Daoy (cell line): ENCODE measurements at places on chromosomes 3 and 15. TPM values are rescaled to one million over a fixed set of nuclear protein-coding genes. Genes with fewer than 3 reads are reported as not detected.

ROBO2 gene
- not detected in 2 replicates for total RNA-seq

- DNase-seq: no peak
Observed at GRCh38 chr3:42827654-42828053, 18.4 kb downstream of the ACKR2 start.

FAM240A gene
- total RNA-seq: not detected in 2 replicates

DNA sequence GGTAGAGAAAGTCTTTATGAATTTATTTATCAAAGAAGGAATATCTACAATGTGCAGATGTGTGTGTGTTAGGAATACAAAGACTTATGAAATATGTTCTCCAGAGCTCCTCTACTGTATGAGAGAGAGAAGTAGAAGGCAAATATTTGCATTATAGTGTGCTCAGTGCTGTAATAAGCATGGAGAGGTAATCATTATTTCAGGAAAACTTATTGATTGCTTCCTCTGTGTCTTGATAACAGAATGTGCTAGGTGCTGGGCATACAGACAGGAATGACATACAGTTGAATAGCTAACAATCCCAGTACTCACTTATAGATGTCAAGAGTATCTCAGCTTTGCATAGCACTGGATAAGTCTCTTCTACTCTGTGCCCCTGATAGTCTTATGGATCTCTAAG, 30.2 kb downstream of the ATG7 start:
- no peak for DNase-seq

SI gene
- total RNA-seq: not detected in 2 replicates

PRSS50 gene
- total RNA-seq: not detected in 2 replicates

NLGN1 gene
- 6.0 and 12.1 TPM in 2 replicates for total RNA-seq

- no peak for DNase-seq
Observed at GRCh38 chr3:170753421-170754310, 116.3 kb downstream of the RPL22L1 start.

GRCh38 chr15:49301562-49301961, 121.5 kb upstream of the FGF7 start:
- peak; percentile 4 for DNase-seq

DNA sequence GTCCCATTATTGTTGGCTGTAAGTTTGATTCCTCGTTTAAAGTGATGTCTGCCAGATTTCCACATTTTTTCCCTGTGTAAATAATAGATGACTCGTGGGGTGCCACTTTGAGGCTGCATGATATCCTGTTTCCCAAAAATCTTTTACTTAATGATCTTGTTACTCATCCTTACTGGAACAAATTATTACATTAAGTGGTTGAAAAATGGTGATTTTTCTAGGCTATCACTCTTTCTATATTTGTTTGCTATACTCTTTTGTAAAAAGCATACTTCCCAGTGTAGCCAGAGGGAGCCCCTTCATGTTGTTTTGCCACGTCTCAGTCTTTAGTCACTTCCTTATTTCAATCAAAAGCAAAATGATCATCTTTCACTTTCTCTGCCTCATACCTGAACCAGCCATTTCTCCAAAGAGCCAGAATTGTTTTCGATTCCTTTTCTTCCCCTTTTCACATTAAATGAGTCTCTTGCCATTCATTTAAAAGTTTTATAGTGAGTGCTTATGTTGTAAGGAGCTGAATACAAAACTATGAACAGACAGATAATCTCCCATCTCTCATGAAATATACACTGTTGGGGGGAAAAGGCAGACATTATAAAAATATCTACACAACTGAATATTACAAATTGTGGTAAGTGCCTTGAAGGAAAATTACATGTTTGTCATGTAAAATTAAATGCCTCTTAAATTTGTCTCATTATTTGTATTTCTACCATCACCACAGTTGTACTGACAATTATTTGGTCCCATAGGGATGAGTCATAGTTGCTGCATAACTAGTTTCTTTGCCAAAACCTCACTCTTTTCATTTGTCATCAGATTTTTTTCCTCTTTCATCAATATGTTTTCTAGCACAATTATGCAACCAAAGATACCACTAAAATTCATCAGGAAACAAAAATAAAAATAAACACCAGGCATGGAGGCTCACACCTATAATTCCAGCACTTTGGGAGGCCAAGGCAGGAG, 41.5 kb downstream of the ADGRG7 start:
- DNase-seq: peak; percentile 43

WDR93 gene
- 0.06 TPM in 1 of 2 replicates, not detected in the other for total RNA-seq

- no peak for DNase-seq
Observed at GRCh38 chr15:58520464-58520863, 88.7 kb downstream of the LIPC start.

DNA sequence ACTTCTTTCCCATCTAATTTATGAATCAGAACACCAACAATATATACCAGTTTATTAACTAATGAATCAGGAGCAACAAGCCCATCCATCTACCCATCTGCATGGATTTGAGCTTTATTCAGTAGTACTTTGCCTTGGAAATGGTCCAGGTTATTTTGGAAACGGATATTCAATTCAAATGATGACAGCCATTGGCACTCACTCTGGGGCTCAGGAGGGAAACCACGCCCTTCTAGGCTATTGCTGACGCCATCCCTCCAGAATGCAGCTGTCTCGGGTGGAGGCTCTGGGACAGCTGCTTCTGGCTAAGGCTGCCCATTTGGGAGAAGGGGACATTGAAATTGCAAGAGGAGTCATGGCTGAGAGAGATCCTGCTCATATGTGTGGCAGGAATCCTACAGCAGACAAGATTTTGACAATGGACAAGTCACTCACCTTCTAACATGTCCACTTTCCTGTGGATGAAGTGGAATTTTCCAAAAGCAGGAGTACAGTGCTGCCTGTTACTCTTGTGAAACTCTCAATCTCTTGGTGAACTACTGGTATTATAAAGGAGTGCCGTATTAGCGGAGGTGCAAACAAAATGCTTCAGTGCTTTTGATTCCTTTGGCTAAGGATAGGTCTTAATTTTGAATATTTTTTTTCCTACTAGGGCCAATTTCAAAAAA, 29.3 kb upstream of the TRAK1 start:
- peak; percentile 90 for DNase-seq

- no peak for DNase-seq
Observed at GRCh38 chr3:138890555-138891187, 55.9 kb upstream of the PIK3CB start.

PEX11A gene
- total RNA-seq: 3.7 and 4.3 TPM in 2 replicates

TMOD2 gene
- 8.7 and 15.5 TPM in 2 replicates for total RNA-seq

BAHD1 gene
- 10.8 and 11.0 TPM in 2 replicates for total RNA-seq

- DNase-seq: no peak
Observed at GRCh38 chr3:37456781-37457180, 282.4 kb upstream of the LRRFIP2 start.

DNA sequence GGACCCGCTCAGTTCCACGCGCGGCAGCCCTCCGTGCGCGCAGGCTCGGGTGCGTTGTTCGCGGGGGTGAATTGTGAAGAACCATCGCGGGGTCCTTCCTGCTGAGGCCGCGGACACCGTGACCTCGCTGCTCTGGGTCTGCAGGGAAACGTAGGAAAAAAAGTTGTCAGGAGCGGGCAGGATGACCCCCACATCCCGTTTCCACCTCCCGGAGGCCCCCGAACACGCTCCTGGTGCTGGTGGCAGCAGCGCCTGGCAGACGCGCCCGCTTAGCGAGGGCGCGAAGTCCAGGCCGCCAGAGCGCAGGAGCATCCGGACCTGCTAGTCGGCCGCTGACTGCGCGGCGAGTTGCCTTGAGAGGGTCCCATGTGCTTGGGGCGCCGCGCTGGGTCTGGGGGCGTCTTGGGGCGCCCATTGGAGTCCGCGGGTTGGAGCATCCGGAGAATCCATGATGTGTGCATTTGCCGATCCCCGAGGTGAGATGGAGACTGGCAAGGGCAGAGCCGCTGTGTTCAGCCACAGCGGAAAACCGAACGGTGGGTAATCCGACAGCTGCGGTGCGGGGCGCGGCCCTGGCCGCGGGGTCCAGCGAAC, 520 bp downstream of the GREM1 start:
- peak; percentile 70 for DNase-seq

GRCh38 chr3:13045904-13046568, 27.2 kb downstream of the IQSEC1 start:
- no peak for DNase-seq

- no peak for DNase-seq
Observed at GRCh38 chr3:34219556-34219955, 421.1 kb downstream of the PDCD6IP start.

IQCF5 gene
- not detected in 2 replicates for total RNA-seq

GRCh38 chr3:34408088-34408487, 609.7 kb downstream of the PDCD6IP start:
- no peak for DNase-seq

TRIM59 gene
- total RNA-seq: 5.1 and 6.2 TPM in 2 replicates

DNA sequence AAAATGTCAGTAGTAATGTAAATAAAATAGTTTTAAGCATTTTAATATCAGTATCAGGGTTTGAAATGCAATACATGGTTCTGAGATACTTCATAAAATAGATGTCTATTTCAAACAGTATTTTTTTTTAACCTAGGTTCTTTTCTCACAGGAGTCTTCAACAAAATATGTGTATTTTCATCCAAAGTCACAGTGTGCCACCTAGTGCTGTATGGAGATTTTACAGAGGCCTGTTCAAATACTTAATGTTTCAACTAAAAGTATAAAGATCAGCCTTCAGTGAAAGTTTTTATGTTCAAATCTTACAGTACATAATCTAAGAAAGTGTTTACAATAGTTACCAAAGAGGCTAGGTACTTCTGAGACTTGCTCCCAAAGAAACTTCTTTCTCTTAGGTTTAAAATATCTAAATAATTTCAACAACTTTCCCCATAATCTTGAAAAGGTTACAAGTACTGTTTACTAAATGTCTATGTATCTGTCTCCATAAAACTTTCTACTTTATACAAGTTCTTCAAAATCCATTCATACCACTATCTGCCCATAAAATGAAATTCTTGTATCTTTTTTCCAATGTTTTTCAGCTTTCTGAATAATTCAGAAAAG, 38.3 kb downstream of the SCAPER start:
- DNase-seq: no peak

- DNase-seq: no peak
Observed at GRCh38 chr3:61820306-61820992, 259.1 kb downstream of the PTPRG start.
